Small intestine (tissue), 16 donors: ENCODE measurements at places on chromosomes 5 and 9. TPM values are rescaled to one million over a fixed set of nuclear protein-coding genes. Genes with fewer than 3 reads are reported as not detected.

- no peak for DNase-seq
- H3K4me3 ChIP-seq, result no peak overlapping the region
- no peaks in the 10 kb centered on the region for H3K36me3 ChIP-seq
- no peaks in the 10 kb centered on the region for H3K4me1 ChIP-seq
- H3K27me3 ChIP-seq, result no peaks in the 10 kb centered on the region
Observed at GRCh38 chr9:120107138-120107537, 472.8 kb downstream of the CDK5RAP2 start.

DNA sequence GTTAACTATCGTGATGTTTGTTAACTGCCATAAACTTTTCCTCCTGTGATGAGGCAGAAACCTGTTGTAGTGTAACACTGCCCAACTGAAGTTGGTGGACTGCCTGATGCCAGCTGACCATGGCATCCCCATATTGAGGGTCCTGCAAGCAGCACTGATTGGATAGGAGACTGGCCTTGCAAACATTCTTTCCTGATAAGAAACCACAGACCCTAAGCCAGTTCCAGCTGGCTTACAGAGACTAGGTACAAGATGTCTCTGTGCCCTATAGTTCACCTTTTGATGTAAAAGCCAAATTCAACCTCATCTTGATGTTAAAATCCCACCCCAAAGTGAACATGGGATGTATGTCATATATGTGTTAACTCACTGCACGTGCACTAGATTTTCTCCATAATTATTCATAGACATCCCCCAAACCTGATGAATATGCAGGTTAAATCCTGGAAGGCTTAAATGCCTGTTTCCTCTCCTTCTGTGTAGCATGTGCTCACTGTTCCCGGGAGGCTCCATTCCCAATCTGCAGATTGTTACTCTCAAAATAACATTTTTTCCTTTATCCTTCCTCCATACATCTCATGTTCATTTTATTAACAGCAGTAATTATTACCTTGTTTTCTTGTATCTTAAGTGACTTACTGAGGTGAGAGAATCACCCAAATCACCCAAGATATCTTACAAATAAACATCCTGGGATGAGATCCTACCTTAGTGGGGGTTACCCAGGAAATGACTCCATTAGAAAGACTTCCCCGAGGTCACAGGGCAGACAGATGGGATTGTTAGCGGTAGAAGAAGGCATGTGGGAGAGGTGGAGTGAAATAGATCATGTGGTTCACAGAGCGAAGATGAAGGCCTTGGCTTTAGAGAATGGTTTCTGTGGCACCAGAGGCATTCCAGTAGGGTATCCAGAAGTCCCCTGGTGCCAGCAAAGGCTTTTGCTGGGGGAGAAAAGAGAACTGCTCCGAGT is 566.7 kb downstream of the CCDC171 start:
- H3K4me3 ChIP-seq, result no peak overlapping the region
- no peaks in the 10 kb centered on the region for H3K4me1 ChIP-seq
- no peak for DNase-seq
- no peaks in the 10 kb centered on the region for H3K27me3 ChIP-seq

DNA sequence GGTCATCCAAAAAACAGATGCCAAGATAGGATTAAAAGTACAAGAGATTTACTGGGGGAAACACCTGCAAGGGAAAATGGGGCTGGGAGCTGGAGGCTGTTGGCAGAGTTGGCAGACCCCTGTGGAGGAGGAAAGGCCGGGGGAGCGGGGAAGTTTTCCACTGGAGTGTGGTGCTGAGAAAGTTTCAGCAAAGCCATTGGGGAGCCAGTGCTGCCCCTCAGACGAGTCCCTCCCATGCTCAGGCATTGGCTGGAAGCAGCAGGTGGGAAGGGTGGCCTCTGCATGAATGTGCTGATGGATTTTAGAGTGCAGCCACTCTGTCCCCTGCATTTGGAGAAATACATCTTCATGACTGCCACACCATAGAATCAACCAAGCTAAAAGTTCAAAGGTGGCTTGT is 52.8 kb downstream of the TTC1 start:
- no peak overlapping the region for H3K4me3 ChIP-seq
- no peaks in the 10 kb centered on the region for H3K4me1 ChIP-seq
- no peak overlapping the region for H3K27ac ChIP-seq
- DNase-seq, result no peak

DNA sequence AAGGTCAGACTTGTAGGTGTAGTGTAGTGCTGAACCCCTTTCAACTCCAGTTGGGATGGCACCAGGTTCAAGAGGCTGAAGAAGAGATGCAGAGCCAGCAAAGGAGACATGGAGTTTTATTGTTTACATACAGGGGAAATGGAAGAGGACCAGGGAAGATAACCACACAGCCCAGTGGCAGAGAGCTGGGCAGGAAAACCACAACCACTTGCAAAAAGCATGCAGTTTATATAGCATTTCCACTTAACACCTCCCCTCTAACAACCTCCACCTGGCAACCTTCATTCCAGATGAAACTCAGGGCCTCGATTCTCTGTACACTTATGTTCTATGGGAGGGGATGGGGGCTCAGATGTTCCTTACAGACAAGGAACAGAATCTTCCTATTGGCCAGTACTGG is 56.9 kb downstream of the SNX24 start:
- no peaks in the 10 kb centered on the region for H3K27me3 ChIP-seq
- H3K36me3 ChIP-seq, result peaks cover 7% of the 10 kb centered on the region
- no peak for DNase-seq
- no peak overlapping the region for H3K4me3 ChIP-seq

- H3K4me3 ChIP-seq, result no peak overlapping the region
- no peaks in the 10 kb centered on the region for H3K4me1 ChIP-seq
- no peaks in the 10 kb centered on the region for H3K27me3 ChIP-seq
- no peak overlapping the region for H3K27ac ChIP-seq
- no peaks in the 10 kb centered on the region for H3K36me3 ChIP-seq
Observed at GRCh38 chr9:86713970-86714369, 233.3 kb downstream of the GAS1 start.

DNA sequence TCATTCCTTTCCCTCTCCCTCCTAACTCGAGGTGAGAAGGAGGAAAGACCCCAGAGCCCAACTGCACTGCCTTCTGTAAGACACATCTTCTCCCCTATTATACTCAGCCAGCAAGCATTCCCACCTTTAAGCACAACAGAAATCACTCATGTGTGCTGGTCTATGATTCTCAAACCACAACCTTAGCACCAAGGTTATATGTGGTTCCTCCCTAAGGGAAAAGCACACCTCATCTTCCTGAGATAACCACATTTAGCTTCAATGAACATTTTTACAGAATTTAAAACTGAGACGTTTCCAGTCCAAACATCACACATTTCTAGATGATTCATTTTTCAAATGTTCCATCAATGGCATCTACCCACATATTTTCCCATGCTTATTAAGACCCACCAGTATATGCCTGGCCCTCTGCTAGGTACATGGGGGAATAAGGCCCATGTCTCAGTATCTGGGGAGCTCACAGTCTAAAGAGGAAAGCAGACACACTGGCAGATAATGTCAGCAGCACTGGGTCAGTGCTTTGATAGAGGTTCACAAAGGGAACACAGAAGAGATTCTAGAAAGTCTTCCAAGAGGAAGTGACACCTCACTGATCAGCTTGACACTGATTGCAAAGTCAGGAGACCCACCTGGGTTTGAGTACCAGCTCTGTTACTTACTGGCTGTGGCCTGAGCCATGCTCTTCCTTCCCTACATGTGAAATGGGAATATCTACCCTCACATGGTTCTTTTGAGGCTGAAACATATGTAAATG is 245.4 kb downstream of the DENND1A start:
- H3K4me1 ChIP-seq, result peaks cover 8% of the 10 kb centered on the region
- H3K36me3 ChIP-seq, result no peaks in the 10 kb centered on the region
- DNase-seq, result no peak
- H3K27me3 ChIP-seq, result no peaks in the 10 kb centered on the region
- no peak overlapping the region for H3K4me3 ChIP-seq
- no peak overlapping the region for H3K27ac ChIP-seq

DNA sequence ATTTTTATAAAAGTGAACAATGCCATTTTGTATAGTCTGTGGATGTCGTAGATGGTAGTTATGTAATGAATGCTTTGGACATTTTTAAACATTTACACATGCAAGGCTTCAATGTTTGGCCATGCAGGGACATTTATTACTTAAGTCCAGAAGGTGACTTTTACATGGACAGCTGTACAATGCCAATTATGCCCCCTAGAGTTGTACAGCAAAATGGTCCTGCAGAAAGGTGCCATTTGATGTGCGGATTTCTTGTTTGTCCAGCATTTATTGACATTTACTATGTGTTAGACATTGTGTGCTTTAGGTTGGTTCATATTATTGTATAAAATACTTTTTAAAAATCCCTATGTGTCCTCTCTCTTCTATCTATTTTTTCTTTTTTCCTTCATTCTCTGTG is 22.5 kb upstream of the COMMD10 start:
- no peak overlapping the region for H3K27ac ChIP-seq
- H3K27me3 ChIP-seq, result peaks cover 11% of the 10 kb centered on the region

- no peaks in the 10 kb centered on the region for H3K27me3 ChIP-seq
- DNase-seq, result no peak
- H3K4me1 ChIP-seq, result no peaks in the 10 kb centered on the region
- no peaks in the 10 kb centered on the region for H3K36me3 ChIP-seq
- H3K27ac ChIP-seq, result no peak overlapping the region
Observed at GRCh38 chr9:131056781-131057506, 39.4 kb upstream of the AIF1L start.

DNA sequence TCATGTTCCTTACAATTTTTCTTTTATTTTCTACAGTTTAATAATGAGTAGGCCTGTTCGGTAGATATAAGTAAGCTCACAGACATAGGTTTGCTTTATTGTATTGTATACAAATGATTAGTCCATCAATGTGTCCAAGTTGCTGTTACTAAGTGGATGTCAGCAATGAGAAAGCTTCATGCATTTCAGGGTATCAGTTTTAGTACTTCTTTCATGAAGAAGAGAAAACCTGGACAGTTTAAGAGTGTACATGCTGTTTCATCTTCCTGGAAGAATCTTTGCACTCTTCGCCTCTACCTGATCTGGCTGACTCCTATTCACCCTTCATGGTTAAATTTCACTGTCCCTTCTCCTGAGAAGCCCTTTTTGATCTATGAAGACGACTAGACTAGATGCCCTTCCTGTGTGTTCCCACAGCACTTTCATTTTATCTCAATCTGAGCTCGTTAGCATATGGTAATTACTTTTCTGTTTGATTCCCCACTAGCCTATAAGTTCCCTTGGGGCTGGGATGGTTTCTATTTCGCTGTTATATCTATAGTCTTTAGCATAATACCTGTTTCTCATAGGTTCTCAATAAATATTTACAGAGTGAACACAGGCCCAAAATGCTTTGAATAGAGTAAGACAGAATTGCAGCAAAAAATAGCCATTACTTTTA is 70.7 kb downstream of the CETN3 start:
- no peaks in the 10 kb centered on the region for H3K4me1 ChIP-seq
- H3K27me3 ChIP-seq, result no peaks in the 10 kb centered on the region
- DNase-seq, result no peak
- H3K36me3 ChIP-seq, result no peaks in the 10 kb centered on the region
- no peak overlapping the region for H3K4me3 ChIP-seq

DNA sequence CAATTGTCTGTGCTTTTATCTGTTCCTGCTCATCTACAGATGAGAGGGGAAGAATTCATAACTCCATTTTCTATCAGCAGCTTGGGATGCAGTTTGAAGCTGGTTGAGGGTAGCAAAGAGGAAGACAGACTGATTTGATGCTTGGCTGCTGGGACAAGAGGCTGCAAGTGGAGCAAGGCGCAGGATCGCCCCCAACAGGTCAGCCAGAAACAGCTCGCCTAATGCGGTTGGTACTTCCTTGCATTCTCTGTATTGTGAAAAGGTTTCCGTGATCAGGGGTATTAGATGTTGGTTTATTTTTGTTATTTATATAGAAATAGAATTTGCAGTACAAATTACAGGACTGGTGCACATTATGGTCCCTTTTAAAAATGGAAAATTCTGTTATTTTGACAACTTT is 40.6 kb downstream of the ZNF883 start:
- peaks cover 3% of the 10 kb centered on the region for H3K27me3 ChIP-seq
- no peaks in the 10 kb centered on the region for H3K36me3 ChIP-seq
- H3K4me3 ChIP-seq, result no peak overlapping the region
- DNase-seq, result peak; percentile 18
- H3K4me1 ChIP-seq, result no peaks in the 10 kb centered on the region
- H3K27ac ChIP-seq, result no peak overlapping the region

- no peaks in the 10 kb centered on the region for H3K36me3 ChIP-seq
- H3K27me3 ChIP-seq, result no peaks in the 10 kb centered on the region
- no peak overlapping the region for H3K27ac ChIP-seq
- no peak for DNase-seq
- no peaks in the 10 kb centered on the region for H3K4me1 ChIP-seq
- H3K4me3 ChIP-seq, result no peak overlapping the region
Observed at GRCh38 chr9:133944746-133945135, 47.4 kb downstream of the VAV2 start.

GRCh38 chr5:54090495-54091120 is 219.8 kb downstream of the ARL15 start:
- no peaks in the 10 kb centered on the region for H3K27me3 ChIP-seq
- no peaks in the 10 kb centered on the region for H3K4me1 ChIP-seq
- H3K27ac ChIP-seq, result no peak overlapping the region

GRCh38 chr9:131382850-131383729 is 10.8 kb upstream of the PRRC2B start:
- DNase-seq, result peak; percentile 46
- no peaks in the 10 kb centered on the region for H3K4me1 ChIP-seq
- H3K4me3 ChIP-seq, result no peak overlapping the region
- no peaks in the 10 kb centered on the region for H3K36me3 ChIP-seq

- no peak overlapping the region for H3K27ac ChIP-seq
- H3K4me1 ChIP-seq, result no peaks in the 10 kb centered on the region
- DNase-seq, result peak; percentile 36
- H3K36me3 ChIP-seq, result no peaks in the 10 kb centered on the region
- no peak overlapping the region for H3K4me3 ChIP-seq
- H3K27me3 ChIP-seq, result no peaks in the 10 kb centered on the region
Observed at GRCh38 chr5:61306531-61307131, 25.4 kb upstream of the ZSWIM6 start.

DNA sequence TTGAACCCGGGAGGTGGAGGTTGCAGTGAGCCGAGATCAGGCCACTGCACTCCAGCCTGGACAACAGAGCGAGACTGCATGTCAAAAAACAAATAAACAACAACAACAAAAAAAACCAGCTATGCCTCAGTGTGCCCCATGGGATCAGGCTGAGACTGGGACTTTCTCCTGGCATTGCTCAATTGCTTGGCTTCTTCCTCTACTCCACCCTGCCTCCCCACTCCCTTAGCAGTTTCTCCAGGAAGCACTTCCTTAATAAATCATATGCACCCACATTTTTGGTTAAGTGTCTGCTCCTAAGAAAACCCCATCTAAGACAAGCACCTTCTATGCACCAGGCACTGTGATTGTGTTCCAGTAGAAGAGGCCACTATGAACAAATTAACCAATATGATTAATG is 41.0 kb upstream of the TMEM252 start:
- H3K36me3 ChIP-seq, result no peaks in the 10 kb centered on the region
- no peak for DNase-seq
- no peak overlapping the region for H3K4me3 ChIP-seq
- H3K27ac ChIP-seq, result no peak overlapping the region

- no peaks in the 10 kb centered on the region for H3K4me1 ChIP-seq
- H3K27me3 ChIP-seq, result no peaks in the 10 kb centered on the region
- H3K36me3 ChIP-seq, result no peaks in the 10 kb centered on the region
- H3K27ac ChIP-seq, result no peak overlapping the region
- no peak overlapping the region for H3K4me3 ChIP-seq
Observed at GRCh38 chr5:6243706-6244338, 134.5 kb downstream of the MED10 start.

BNC2 gene
- 11.1 TPM for polyA plus RNA-seq

CARD9 gene
- 2.6 TPM for polyA plus RNA-seq

TYRP1 gene
- 0.22 TPM for polyA plus RNA-seq

FGF1 gene
- polyA plus RNA-seq, result 0.27 TPM

ADRA1B gene
- polyA plus RNA-seq, result 0.45 TPM
